Fibroblast of skin of scalp (primary cell): ENCODE measurements at places on chromosomes 6 and 20.

- DNase-seq = peak; percentile 65
Measured at GRCh38 chr6:142207265-142207877, 60.3 kb downstream of the VTA1 start.

DNA sequence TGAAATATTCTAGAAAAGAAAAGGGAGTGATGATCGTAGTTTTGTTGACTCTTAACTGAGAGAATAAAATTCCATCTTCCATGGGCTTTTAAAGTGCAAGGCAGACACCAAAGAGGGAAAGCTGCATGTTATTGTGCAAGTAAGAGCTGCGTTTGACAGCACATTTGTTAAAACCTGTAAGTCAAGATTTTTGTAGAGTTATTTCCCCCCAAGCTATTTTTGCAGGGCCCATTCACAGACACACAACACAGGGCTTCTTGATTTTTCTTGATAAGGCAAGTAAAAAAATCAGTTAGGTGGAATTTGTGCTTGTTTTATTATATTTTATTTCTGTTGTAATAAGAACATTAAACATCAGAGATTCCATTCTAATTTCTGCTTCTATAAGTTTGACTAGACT is 13.8 kb downstream of the CFAP206 start:
- DNase-seq = no peak

DNA sequence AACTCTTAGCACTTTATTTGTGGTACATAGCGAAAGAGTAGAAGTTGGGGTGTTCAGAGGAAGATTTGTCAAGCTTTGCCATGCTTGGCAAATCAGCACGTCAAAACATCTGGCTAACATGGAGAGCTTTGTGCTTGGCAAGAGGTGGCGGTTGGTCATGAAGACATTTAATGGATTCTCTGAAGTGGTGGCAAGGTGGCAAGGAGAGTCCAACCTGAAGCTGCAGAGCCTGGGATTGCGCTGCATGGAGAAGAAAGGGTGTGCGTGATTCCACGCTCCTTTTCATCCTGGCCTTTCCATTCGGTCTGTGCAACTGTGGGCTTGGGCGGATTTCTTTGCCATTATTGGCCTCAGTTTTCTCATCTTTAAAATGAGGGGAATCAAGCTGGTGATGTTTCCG is 3.1 kb downstream of the PYGB start:
- DNase-seq = no peak

DNA sequence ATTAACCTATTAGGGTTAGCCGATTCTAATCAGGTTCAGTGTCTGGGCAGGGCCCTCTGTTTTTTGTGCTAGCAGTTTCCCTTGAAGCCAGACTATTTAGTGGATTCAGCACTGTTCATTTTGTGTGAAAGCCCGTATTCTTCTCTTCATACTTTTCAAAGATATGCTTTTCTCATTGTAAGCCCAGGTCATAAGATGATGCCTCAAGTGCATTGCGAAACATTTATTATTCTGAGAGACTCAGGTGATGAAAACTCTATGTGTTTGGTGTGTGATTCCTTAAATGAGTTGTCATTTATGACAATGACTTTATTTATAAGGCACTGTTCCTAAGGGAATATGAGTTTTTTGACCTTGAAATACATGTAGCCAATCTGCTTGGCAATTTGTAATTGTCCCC is 851.0 kb upstream of the FLRT3 start:
- no peak for DNase-seq

- DNase-seq = peak; percentile 81
Measured at GRCh38 chr6:33768644-33769120, 20.2 kb downstream of the LEMD2 start.

DNA sequence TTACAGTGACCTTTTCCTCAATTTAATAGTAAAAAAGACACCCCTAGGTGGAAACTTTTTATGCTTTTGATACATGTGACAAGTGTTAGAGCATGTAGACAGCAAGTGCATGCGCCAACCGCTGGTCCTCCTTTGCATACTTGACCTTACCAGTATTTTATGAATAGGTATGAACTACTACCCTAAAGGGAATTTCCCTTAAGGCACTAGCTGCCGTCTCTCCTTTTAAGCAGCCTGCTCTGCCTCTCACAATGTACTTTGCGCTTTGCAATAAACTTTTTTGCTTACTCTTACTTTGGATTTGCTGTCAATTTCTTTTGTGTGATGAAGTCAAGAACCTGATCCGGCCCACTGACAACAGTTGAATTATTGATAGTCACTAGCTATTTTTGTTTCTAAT is 50.6 kb upstream of the ZNF133 start:
- DNase-seq = no peak

DNA sequence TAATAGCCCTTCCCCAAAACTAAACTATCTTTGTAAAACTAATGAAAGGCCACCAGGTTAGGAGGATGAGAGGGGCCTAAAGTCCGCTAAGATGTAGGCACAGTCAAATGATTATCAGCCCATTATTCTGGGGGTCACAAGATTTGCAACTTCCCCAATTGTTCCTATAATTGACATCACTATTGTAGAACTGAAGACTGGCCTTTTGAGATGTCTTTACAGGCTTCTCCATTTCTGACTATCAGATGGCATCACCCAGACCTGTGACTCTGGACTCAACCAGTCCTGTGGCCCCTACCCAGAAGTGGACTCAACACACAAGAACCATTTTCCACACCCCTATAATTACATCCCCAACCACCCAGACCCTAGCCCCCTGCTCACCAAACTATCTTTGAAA is 61.5 kb upstream of the MAP7 start:
- no peak for DNase-seq

- no peak for DNase-seq
Measured at GRCh38 chr20:13744352-13744751, 40.4 kb downstream of the ESF1 start.

DNA sequence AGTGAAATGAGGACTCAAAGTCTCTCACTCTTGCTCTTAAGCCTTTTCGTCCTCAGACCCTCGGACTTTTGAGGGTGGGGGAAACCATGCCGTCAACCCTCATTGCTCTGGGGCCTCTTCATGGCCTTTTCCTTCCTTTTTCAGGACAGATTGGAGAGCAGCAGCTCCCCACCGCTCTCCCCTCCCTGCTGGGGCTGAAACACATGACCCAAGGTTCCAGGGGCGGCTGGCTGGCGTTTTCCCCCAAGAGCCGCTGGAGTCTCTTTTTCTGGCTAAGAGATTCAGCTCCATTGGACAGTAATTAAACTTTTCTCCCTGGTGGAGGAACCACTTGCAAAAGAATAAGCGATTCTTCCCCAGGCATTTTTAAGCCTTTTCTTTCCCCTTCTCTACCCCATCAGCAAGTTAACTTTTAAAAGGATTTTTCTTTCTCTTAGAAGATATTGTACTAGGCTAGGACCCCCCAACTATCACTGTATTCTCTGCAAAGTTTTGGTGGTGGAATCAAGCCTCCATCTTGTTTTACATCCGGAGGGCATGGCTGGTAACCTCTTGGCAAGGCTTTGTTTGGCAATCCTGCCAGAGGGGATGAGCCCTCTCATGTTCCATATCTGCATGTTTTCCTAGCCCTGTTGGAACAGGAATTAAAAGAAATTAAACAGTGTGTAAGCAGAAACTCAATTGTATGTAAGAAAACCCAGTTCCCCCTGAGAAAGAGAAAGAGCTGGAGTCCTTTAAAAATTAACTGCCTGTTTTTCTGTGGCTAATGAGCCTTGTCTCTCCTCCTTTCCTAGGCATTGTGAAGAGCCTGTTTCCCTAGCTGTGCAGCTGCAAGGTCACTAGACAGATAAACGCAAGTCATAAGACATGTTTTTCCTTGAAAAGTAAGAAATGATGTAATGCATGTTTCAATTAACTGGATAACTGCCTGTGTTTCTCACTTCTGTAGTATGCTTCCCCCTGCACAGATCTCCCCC is 100.8 kb upstream of the GPR6 start:
- no peak for DNase-seq

- no peak for DNase-seq
Measured at GRCh38 chr6:44422531-44422930, 35.0 kb downstream of the CDC5L start.
